ENCODE measurements at places on chromosomes 12 and 14. TPM values are rescaled to one million over a fixed set of nuclear protein-coding genes. Genes with fewer than 3 reads are reported as not detected.
A peak's percentile ranks its signal among the peaks of the same experiment; 100 is the strongest.

DNA sequence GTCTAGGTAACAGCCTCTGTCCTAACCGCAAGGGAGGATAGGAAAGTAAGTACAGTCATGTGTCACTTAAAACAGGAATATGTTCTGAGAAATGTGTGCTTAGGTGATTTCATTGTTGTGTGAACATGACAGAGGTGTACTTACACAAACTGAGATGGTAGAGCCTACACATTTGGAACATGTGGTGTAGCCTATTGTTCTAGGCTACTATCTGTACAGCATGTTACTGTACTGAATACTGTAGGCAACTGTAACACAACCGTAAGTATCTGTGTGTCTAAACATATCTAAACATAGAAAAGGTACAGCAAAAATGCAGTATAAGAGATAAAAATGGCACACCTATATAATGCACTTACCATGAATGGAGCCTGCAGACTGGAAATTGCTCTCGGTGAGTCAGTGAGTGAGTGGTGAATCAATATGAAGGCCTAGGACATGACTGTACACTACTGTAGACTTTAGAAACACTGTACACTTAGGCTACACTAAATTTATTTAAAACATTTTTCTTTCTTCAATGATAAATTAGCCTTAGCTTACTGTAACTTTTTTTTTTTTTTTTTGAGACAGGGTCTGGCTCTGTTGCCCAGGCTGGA lies 13.2 kb upstream of the MDM2 start:
- no peak for DNase-seq

The CHGA gene
- 0.29 TPM for total RNA-seq

GRCh38 chr12:124390442-124391097 lies 95.7 kb downstream of the RFLNA start:
- DNase-seq, result no peak

- DNase-seq, result no peak
These were observed 250.0 kb downstream of the MED13L start for GRCh38 chr12:116027551-116027821.

- no peak for DNase-seq
These were observed 312.1 kb downstream of the VRK1 start for GRCh38 chr14:97109234-97109633.

The RNASE3 gene
- not detected for total RNA-seq

GRCh38 chr14:72535485-72535884 lies 358.4 kb downstream of the DPF3 start:
- no peak for DNase-seq

The FAIM2 gene
- total RNA-seq, result not detected

GRCh38 chr14:50845166-50845565 lies 14.2 kb upstream of the NIN start:
- DNase-seq, result no peak

The GRIN2B gene
- 0.10 TPM for total RNA-seq

GRCh38 chr14:99659333-99659741 lies 14.4 kb downstream of the HHIPL1 start:
- no peak for DNase-seq

The GSC gene
- not detected for total RNA-seq

The GPR65 gene
- total RNA-seq, result not detected

- no peak for DNase-seq
These were observed 25.3 kb downstream of the DTX1 start for GRCh38 chr12:113081873-113082272.

DNA sequence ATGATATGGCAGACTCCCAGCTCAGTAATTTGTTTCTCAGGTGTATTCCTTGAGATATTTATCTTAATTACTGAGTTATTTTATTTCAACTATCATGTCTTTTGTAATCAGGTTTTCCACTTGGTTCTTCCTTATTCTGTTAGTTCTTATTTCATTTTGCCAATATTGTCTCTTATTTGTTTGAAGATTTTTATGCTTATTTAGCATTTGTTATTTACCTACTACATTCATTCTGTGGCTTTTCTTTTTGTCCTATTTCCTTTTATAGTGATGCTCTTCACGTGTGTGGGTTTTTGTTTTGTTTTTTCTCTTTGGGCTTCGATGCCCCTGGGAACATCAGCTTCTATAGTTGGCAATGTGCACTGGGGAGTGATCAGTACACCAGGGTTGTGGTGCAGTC lies 40.5 kb upstream of the CRADD start:
- no peak for DNase-seq

- peak; percentile 62 for DNase-seq
These were observed 26.4 kb downstream of the TESPA1 start for GRCh38 chr12:54958048-54958658.

DNA sequence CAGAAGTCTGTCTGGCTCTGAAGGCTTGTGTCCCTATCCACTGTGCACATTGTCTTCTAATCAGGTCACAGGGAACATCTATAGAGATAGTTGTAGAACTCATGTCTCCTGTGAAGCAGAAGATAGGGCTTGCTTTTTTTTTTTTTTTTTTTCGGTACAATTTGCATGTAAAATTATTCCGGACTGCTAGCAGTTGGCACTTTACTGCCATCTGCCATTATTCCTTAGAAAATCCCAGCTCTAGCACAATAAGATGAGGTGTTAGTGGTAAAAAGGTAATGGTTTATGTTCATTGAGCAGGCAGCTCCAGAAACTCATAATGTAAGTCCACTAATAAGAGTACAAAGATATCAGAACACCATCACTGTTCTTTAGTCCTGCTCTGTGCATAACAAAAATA lies 8.7 kb downstream of the MYRFL start:
- DNase-seq, result no peak

The KRT78 gene
- not detected for total RNA-seq

The KCNJ8 gene
- total RNA-seq, result 0.10 TPM

- DNase-seq, result no peak
These were observed 63.4 kb upstream of the PLEKHG3 start for GRCh38 chr14:64640839-64641238.

The LTB4R gene
- 7.9 TPM for total RNA-seq
